ENCODE measurements at places on chromosomes 4 and X.

DNA sequence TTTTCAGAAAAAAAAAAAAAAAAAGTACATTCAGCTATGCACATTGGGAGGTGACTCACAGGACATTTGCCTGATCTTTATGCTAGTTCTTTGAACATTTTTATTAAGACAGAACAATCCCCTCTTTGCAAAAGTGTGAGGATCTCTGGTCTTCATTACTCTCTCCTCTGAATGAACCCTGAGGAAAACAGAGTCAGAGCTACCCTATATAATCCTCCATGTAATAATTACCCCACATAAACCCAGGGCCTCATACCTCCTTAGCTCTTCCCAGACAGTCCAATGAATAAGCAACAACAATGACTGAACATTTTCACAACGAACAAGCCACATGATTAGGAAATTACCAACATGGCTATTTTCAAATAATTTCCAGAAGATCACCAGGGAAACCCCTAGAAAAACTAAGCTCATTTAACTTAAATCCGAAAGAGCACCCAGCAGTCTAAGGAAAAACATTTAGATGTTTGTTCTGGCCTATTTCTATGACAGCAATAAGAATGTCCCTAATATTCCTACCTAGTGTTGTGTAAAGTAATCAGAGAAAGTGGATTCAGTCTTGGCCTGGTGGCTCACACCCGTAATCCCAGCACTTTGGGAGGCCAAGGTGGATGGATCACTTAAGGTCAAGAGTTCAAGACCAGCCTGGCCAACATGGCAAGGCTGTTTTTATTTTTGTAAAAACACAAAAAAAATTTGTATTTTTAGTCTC, 37.8 kb downstream of the TBC1D9 start:
- DNase-seq: no peak

DNA sequence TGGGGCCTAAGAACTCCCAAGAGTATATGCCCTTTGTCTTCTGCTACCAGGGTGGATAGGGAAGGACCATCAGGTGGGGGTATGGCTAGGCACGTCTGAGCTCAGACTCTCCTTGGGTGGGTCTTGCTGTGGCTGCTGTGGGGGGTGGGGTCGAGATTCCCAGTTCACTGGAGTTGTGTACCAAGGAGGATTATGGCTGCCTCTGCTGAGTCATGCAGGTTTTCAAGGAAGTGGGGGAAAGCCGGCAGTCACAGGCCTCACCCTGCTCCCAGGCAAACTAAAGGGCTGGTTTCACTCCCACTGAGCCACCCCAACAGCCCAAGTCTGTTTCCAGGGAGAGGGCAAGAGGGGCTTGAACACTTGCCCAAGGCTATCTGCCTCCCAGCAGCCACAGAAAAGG, 249.7 kb downstream of the NR3C2 start:
- no peak for DNase-seq

DNA sequence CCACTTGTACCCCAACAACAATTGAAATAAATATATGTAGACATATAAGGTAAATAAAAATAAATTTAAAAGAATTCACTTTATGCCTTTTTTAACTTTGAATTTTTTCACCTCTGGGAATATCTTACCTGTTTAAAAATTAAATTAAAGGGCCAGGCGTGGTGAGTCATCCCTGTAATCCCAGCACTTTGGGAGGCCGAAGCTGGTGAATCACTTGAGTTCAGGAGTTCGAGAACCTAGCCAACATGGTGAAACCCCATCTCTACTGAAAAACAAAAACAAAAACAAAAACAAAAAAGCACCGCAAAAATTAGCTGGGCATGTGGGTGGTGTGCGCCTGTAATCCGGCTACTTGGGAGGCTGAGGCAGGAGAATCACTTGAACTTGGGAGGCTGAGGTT, 164.8 kb downstream of the AASDH start:
- DNase-seq: no peak

- DNase-seq: no peak
These were observed 45.2 kb downstream of the MAGEB17 start for GRCh38 chrX:16212436-16212835.

- DNase-seq: peak; percentile 16
These were observed 2.4 kb downstream of the RAP2C start for GRCh38 chrX:132216806-132217202.

- no peak for DNase-seq
These were observed 2.2 kb downstream of the ALAS2 start for GRCh38 chrX:55028611-55029010.

- no peak for DNase-seq
These were observed 9.5 kb downstream of the HPGDS start for GRCh38 chr4:94332983-94333590.

GRCh38 chr4:165631912-165632311, 241.1 kb upstream of the TLL1 start:
- DNase-seq: no peak

- no peak for DNase-seq
These were observed 671.7 kb upstream of the NR3C2 start for GRCh38 chr4:149113804-149114430.
